ENCODE measurements at places on chromosomes 4 and X.

DNA sequence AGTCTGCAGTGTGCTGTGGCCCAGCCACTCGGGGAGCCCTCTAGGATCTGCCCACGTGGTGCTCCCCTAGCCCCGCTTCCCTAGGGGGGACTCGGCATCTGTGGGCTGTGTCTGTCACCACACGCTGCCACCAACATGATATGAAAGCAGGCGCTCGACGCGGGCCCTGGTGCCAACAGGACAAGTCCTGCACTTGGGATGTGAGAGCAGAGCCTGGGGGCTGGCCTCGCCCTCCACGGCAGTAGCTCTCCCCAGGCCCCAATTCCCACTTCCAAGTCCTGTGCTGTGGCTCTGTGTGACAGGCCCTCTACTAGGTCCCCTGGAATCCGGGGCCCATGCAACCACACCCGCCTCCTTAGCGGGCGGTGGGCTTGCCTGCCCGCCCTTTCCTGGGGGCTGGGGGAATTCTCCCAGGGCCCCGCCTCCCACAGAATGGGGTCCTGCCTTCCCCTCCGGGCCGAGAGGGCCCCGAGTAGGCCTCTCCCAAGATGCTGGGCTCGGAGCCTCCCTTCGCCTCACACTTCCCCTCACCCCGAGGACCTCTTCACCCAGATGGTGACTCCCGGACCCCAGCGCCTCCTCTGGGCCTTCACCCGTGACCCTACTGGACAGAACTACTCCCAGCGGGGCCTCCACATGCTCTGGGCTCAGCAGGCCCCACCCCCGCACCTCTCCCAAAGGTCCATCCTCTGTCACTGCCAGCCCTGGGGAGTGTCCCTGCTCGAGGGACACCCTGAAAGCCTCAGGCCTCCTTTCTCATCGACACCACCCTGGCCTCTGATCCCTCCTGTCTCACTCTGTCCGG, 11.2 kb downstream of the LRPAP1 start:
- H3K4me1 ChIP-seq: no peaks in the 10 kb centered on the region
- H3K27me3 ChIP-seq: no peaks in the 10 kb centered on the region
- H3K4me3 ChIP-seq: no peak overlapping the region
- DNase-seq: no peak
- H3K27ac ChIP-seq: no peak overlapping the region

- DNase-seq: no peak
- H3K27ac ChIP-seq: no peak overlapping the region
- H3K27me3 ChIP-seq: no peaks in the 10 kb centered on the region
- H3K4me3 ChIP-seq: no peak overlapping the region
- no peaks in the 10 kb centered on the region for H3K36me3 ChIP-seq
Observed at GRCh38 chr4:163603257-163603656, 108.8 kb downstream of the TMA16 start.

GRCh38 chr4:156420623-156421022, 467.0 kb upstream of the CTSO start:
- H3K27ac ChIP-seq: no peak overlapping the region
- no peak overlapping the region for H3K4me3 ChIP-seq
- H3K27me3 ChIP-seq: no peaks in the 10 kb centered on the region
- no peaks in the 10 kb centered on the region for H3K36me3 ChIP-seq
- no peaks in the 10 kb centered on the region for H3K4me1 ChIP-seq
- DNase-seq: no peak

- H3K36me3 ChIP-seq: no peaks in the 10 kb centered on the region
- H3K27ac ChIP-seq: peak overlapping the region; percentile 65
- DNase-seq: no peak
- H3K4me1 ChIP-seq: no peaks in the 10 kb centered on the region
Observed at GRCh38 chrX:154082396-154083125, 15.0 kb downstream of the MECP2 start.

- H3K36me3 ChIP-seq: no peaks in the 10 kb centered on the region
- H3K27me3 ChIP-seq: peaks cover 37% of the 10 kb centered on the region
- no peaks in the 10 kb centered on the region for H3K4me1 ChIP-seq
Observed at GRCh38 chr4:107444-108429, 16.6 kb upstream of the ZNF718 start.

DNA sequence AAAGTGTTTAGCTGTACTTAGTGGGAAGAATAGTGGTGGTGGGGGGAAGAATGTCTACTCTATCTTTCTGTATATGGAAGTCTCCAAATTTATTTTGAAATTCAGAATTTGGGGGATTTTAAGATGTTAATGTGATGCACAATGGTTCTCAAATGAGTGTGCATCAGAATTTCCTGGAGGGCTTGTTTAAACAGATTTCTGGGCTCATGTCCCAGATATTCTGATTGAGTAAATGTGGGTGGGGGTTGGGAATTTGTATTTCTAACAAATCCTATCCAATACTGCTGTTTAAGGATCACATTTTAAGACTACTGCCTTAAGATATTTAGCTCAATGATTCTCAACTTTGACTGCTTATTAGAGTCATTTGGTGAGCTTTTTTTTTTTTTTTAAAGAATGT, 15.1 kb upstream of the INTS6L start:
- H3K4me1 ChIP-seq: no peaks in the 10 kb centered on the region
- DNase-seq: no peak
- H3K27me3 ChIP-seq: no peaks in the 10 kb centered on the region

DNA sequence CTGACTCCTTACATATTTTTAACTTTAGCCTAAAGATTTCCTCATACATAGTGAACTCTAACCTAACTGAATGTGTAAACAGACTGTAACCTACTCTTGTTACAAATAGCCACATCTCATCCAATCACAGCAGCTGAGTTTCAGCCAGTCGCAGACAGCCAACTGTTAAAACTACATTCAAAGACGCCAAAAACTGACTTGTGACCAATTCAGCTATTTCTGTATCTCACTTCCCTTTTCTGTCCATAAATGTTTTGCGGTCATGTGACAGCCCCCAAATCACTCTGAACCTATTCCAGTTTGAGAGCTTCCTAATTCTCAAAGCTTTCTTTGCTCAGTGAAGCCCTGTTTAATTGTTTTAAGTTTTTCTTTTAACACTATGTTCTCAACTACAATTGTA, 2731.9 kb downstream of the ARAP2 start:
- DNase-seq: no peak
- H3K27me3 ChIP-seq: no peaks in the 10 kb centered on the region

DNA sequence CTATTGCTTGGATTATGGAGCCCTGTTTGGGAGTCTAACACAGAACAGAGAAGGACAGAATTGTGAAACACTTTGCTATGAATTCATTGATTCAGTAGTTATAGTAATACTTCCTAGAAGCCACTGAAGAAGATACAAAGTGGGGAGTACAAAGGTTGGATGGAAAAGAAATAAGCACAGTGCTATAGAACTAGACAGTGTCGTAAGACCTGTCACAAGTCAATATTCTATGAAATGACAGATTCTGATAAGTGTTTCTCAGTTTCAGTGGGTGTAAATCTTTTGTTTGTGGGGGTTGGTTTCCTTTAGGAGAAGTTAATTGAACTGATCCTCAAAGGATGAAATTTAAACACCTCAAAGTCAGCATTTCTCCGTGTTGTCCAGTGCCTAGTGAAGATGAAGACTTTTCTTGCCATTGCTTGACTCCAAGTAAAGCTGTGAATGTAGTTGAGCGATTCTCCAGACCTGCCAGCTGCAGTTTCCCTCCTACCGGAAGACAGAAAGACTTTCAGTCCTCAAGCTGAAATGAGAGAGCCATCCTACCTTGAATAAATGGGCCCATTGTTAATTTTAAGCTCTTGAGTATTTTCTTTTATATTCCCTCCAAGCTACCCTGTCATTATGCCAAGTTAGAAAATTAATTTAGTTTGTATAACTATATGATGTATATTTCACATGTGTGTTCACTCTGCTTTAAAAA, 7.9 kb downstream of the PDLIM5 start:
- peaks cover 7% of the 10 kb centered on the region for H3K36me3 ChIP-seq
- no peak overlapping the region for H3K4me3 ChIP-seq
- DNase-seq: no peak
- no peaks in the 10 kb centered on the region for H3K27me3 ChIP-seq
- H3K4me1 ChIP-seq: peaks cover 5% of the 10 kb centered on the region

- no peak for DNase-seq
- H3K4me1 ChIP-seq: peaks cover 6% of the 10 kb centered on the region
- H3K27ac ChIP-seq: no peak overlapping the region
- H3K4me3 ChIP-seq: no peak overlapping the region
- H3K36me3 ChIP-seq: no peaks in the 10 kb centered on the region
Observed at GRCh38 chr4:168490711-168491110, 6.1 kb upstream of the PALLD start.

DNA sequence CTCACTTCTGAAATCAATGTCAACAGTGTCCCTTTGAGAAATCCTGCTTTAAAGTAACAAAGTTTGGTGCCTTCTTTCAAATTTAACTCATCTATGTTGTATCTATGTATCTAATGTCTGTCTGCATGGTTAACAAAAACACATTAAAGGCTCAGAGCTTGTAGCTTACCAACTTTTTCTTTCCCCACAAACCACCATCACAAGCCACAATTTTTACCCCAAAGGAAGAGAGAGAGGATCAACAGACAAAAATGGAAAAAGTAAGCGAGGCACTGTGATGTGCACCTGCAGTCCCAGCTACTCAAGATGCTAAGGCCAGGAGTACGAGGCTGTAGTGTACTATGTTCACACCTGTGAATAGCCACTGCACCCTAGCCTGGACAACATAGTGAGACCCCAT, 17.2 kb downstream of the ATRX start:
- DNase-seq: no peak
- no peaks in the 10 kb centered on the region for H3K36me3 ChIP-seq
- H3K4me3 ChIP-seq: no peak overlapping the region
- no peak overlapping the region for H3K27ac ChIP-seq
- H3K27me3 ChIP-seq: no peaks in the 10 kb centered on the region
- no peaks in the 10 kb centered on the region for H3K4me1 ChIP-seq

DNA sequence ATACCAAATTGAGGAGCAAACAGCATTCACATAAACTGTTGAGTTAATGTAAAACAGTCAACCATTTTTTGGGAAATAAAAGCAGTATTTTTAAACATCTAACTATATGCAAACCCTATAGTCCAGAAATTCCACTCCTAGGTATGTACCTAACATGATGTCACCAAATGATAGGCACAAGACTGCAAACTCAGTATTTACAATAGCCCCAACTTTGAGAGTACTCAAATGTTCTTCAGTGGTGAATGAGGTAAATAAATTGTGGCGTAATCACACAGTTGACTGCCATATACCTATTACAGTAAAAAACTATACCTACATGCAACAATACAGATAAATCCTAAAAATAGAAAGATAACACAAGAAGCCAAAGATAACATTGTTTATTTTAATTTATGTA, 1243.8 kb upstream of the ADGRL3 start:
- no peak for DNase-seq
- no peaks in the 10 kb centered on the region for H3K27me3 ChIP-seq
- H3K27ac ChIP-seq: no peak overlapping the region

DNA sequence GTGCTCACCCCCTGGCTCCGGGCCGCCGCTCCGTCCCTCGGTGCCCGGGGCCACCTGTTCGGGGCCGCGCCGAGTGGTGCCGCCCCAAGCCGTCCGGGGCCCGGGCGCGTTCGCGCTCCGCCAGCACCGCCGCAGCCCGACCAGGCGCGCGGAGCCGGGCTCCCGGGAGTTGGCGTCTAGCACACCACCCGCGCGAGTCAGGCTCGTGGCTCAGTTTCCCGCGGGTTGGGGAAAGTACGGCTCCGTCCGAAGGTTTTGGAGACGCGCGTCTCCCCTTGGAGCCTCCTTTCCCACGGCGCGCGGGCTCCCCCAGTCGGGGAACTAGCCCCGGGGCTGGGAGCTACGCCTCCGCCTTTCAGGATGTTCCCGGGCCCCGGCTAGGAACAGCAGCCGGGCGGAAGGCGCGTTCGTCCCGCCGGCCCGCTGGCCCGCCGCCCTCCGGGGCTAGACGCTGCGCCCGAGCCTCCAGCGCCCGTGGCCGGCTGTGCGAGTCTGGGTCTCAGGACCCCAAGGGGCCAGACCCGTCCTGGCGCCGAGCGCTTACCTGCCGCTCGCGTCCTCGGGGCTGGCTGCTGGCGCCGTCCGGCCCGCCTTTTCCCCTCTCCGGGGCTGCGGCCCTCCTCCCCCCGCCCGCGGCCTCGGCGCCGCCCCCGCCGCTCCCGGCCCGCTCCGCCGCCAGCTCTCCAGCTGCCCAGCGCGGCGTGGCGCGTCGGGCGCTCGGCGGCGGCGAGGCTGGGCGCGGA, at the start of gene ADGRG2:
TSS of gene ADGRG2 (minus strand) at position 571 of the 743 bp plus-strand sequence. CDS start 53,634 bp downstream, outside the sequence.
- peak within 1 kb of the TSS; percentile 33 for H3K4me3 ChIP-seq
- no peaks in the 10 kb centered on the region for H3K36me3 ChIP-seq
- DNase-seq: peak; percentile 18
- peaks cover 1% of the 10 kb centered on the region for H3K27me3 ChIP-seq
- no peaks in the 10 kb centered on the region for H3K4me1 ChIP-seq
- no peak within 1 kb of the TSS for H3K27ac ChIP-seq

DNA sequence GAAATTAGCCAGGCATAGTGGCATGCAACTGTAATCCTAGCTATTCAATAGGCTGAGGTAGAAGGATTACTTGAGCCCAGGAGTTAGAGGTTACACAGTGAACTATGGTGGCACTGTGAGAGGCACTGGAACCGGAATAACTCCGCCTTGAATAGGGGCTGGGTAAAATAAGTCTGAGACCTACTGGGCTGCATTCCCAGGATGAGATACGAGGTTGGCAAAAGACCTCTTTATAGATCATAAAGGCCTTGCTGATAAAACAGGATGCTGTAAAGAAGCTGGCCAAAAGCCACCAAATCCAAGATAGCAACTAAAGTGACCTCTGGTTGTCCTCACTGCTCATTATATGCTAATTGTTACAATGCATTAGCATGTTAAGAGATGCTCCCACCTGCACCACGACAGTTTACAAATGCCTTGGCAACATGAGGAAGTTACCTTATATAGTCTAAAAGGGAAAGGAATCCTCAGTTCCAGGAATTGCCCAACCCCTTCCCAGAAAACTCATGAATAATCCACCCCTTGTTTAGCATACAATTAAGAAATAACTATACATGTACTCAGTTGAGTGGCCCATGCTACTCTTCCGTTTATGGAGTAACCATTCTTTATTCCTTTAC, 88.6 kb downstream of the CENPC start:
- H3K4me3 ChIP-seq: no peak overlapping the region
- DNase-seq: peak; percentile 48
- H3K4me1 ChIP-seq: peaks cover 16% of the 10 kb centered on the region
- H3K36me3 ChIP-seq: peaks cover 4% of the 10 kb centered on the region

GRCh38 chr4:55549888-55550287, 3.2 kb upstream of the CLOCK start:
- peak; percentile 65 for DNase-seq
- H3K27ac ChIP-seq: no peak overlapping the region

- no peaks in the 10 kb centered on the region for H3K36me3 ChIP-seq
- H3K27ac ChIP-seq: no peak overlapping the region
- DNase-seq: no peak
Observed at GRCh38 chr4:8478801-8479744, 38.5 kb downstream of the TRMT44 start.

DNA sequence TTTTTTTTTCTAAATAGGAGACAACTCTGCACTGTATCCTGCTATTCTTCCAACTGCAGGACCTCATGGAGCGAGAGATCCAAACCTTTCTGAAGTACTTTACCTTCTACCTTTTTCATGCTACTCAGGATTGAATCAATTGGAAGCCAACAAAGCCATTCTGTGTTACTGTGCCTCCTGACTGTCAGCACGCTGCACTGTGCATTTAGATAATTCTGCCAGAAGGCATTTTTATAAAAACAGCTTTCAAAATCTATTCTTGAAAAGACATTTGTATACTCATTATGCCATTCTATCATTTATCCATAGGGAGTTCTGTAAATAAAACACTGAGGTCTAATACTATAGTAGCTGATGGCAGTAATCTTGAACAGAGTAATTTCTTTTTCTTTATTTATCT, 142.8 kb downstream of the SLIT2 start:
- H3K36me3 ChIP-seq: no peaks in the 10 kb centered on the region
- no peak for DNase-seq
- H3K27me3 ChIP-seq: no peaks in the 10 kb centered on the region
- H3K4me1 ChIP-seq: no peaks in the 10 kb centered on the region
- H3K27ac ChIP-seq: no peak overlapping the region
